AG08396 (cell line): ENCODE measurements at places on chromosomes 6 and 20.

DNA sequence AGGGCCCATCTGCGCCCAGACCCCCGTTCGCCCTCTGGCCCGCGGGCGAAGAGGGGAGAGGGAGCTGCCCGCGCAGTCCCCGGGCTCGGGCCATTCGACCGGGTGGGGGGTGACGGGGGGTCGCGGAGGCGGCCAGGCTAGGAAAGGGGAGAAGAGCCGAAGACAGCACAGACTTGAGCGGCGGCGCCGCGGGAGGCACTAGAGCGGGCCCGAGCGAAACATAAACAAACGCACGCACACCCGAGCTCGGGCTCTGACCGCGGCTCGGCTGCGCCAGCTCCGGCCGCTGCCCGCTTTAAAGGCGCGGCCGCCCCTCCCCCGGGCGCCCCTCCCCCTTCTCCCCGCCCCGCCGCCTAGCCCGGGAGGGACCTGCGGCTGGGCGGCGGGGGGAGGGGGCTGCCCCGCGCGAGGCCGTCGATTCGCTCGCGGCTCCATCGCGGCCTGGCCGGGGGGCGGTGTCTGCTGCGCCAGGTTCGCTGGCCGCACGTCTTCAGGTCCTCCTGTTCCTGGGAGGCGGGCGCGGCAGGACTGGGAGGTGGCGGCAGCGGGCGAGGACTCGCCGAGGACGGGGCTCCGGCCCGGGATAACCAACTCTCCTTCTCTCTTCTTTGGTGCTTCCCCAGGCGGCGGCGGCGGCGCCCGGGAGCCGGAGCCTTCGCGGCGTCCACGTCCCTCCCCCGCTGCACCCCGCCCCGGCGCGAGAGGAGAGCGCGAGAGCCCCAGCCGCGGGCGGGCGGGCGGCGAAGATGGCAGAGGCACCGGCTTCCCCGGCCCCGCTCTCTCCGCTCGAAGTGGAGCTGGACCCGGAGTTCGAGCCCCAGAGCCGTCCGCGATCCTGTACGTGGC, at the start of gene FOXO3:
Gene FOXO3 (plus strand): TSS at position 455 of the 846 bp plus-strand sequence. CDS start 292 bp downstream, at position 747.
- DNase-seq = peak; percentile 91

GRCh38 chr6:100194535-100194934, 200.5 kb upstream of the MCHR2 start:
- DNase-seq = no peak

DNA sequence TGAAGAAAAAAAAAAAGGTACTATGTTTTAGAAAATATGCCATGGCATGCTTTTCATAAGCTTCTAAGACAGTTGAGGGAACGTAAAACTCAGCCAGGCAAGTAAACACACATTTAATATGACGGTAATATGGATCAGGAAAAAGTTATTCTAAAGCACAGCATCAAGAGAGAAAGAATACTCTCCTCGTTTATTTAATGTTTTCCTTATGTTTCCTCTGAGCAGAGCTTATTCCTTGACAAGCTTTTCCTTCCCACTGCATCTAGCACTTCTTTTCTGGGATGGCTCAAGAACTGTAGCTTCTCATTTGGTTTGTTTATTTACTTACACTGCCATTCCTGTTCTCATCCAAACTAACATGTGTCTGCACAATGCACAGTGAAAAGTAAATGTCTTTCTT, 2.7 kb upstream of the RSPO3 start:
- DNase-seq = no peak

- DNase-seq = peak; percentile 17
Measured at GRCh38 chr6:82959385-82959941, 106.2 kb downstream of the UBE3D start.

- DNase-seq = no peak
Measured at GRCh38 chr6:90913266-90913960, 326.5 kb upstream of the MAP3K7 start.

- no peak for DNase-seq
Measured at GRCh38 chr20:63274381-63275228, 2.0 kb downstream of the ARFGAP1 start.

GRCh38 chr20:36959242-36959641, 7.7 kb upstream of the SAMHD1 start:
- DNase-seq = no peak

DNA sequence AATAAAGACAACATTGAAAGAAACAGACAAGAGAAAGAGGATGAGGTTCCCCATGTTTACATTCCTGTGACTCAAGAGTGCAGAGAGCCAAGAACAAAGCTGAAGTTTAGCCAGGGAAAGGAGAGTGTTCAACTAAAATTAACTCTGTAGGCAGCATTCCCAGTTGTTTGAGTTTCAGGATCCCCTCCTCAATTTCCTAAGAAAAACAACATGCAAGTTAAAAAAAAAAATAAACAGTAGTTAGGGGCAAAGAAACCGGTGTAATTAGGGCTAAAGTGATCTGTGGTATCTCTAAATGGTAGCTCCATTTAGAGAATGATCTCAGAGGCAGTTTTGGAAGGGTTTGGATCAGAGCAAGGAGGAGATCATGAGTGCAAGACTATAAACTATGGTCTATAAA, 30.9 kb upstream of the RAB23 start:
- peak; percentile 17 for DNase-seq
